ENCODE measurements at places on chromosomes 13 and 19.

- DNase-seq: no peak
Observed at GRCh38 chr19:46787331-46788261, 798 bp downstream of the SLC1A5 start.

DNA sequence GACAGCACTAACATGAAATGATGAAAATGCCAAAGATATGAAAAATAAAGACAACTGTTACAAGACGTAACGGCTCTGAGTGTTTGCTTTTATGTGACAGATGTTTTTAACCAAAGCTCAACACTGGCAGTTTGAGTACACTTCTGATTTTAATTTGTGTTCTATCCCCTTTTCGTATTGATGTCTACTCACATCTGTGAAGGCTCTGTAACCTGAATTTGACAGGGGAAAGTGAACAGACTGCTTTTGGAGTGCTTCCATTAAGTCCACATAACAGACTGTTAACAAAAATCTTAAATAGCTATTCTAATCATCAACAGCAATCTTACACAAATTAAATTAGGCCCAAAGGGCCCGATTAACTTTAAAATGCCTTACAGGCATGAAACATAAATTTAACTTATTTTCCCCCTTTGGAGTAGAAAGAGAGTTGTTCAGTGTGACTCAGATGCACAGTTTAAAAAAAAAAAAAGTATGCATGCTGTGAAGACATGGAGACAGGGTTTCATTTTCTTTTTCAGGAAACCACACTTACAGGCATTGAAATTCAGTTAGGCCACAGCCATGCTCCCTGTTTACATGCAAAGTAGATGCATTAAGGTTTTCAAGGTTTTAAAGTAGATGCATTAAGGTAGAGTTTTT is 16.3 kb upstream of the RNASEH2B start:
- DNase-seq: no peak

DNA sequence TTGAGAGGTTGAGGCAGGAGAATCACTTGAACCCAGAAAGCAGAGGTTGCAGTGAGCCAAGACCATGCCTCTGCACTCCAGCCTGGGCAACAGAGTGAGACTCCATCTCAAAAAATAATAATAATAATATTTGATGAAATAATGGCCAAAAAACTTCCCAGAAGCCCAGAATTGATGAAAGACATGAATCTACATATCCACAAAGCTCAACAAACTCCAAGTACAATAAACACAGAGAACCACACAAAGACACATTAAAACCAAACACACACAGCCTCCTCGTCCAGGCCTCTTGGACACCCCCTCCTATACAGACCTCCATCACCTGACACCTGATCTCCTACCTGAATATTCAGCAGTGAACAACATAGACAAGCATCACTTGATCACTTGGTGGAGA is 3.2 kb upstream of the SYDE1 start:
- DNase-seq: no peak

DNA sequence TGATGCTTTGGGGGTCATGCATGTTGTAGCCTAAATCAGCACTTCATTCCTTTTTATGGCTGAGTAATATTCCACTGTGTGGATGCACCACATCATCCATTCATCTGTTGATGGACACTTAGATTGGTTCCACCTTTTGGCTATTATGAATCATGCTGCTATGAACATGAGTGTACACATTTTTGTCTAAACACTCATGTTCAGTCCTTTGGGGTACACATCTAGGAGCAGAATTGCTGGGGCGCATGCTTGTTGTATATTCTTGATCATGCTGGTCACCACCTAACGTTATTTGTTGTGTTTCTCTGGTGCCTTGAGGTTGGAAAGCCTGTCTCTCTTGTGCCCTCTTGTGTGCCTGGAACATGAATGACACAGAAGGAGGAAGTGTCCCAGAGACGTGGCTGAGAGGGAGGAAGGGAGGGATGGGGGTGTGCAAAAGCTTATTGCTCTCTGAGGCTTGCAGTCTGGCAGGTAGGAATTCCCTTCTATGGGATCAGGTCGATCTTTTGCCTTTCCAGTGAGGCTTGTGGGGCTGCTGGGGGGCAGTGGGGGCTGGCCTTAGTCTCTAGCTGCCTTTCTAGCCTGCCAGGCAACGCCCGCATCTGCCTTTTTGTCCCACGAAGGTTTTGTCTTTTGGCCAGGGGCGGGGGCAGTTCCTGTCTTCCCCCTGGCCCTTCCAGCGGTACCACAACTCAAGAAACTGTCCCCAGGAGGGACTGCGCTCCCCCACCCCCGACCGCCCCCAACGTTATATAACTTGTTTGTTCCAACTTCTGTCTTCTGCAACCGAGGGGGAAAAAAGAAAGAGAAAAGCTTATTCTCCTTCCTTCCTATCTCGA is 7.6 kb downstream of the KLHL26 start:
- DNase-seq: no peak

- no peak for DNase-seq
Observed at GRCh38 chr19:39154629-39155100, 29.1 kb downstream of the PAK4 start.

- DNase-seq: no peak
Observed at GRCh38 chr13:33785384-33785783, 32.6 kb upstream of the RFC3 start.

- no peak for DNase-seq
Observed at GRCh38 chr13:73218181-73218580, 159.4 kb downstream of the KLF5 start.

DNA sequence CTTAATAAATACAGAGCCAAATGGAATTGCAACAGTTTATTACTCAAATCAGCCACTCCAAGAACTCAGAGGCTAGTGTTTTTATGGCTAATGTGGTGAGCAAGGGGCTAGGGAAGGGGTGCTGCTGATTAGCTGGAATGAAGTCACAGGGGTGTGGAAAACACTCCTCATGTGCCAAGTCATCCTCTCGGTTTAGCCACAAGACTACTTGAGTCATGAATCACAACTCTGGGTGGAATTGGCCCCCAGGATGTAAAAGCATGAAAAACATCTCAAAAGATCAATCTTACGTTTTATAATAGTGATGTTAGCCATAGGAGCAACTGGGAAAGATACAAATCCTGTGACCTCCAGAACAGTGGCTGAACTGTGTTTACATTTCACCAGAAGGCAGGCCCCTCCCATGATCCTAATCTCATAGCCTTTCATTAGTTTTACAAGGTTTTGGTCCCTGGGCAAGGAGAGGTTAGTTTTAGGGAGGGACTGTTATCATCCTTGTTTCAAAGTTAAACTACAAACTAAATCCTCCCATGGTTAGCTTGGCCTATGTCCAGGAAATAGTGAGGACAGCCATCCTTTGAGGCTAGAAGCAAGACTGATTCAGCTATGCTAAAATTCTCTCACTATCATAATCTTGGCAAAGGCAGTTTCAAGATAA is 2020.1 kb upstream of the PCDH20 start:
- DNase-seq: no peak

- DNase-seq: no peak
Observed at GRCh38 chr19:46180701-46181387, 32.8 kb downstream of the IGFL2 start.

- DNase-seq: no peak
Observed at GRCh38 chr13:75762955-75763354, 126.8 kb downstream of the LMO7 start.

GRCh38 chr13:24052547-24053518 is 107.7 kb upstream of the SPATA13 start:
- DNase-seq: no peak

DNA sequence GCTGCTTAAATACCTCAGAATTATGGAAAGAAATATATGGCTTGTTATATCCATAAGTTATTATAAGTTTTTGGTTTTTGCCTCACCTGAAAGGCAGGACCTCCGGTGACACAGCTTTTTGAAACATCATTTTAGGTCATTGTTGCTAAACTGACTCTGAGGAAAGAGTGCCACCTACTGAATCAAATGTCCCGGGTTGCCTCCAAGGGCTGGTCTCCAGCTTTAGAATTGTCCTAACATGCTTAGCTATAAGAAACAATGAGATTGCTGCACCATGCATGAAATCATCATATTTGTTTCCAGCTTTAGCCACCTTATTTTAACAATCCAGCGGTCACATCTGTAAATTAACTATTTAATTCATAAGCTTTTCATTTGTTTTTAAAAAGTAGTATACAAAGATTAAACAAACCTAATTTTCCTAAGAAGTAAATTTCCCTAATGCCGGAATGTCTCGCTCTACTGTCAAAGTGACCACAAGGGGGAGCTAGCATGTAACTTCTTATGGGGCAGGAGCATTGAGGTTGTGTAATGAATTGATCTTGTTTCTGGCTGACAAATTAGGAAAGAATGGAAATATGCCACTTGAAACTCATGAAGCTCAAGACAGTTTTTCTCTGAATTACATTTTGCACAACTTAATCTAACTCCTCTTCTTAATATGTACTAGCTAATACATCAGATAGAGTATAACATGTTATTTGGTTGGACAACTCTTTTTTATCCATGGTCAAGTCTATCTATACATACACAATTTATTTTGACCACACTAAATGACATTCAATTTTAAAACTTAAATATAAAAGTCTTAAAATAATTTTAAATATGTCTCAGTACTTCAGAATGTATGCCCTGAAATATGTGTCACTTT is 6.7 kb upstream of the PCDH17 start:
- no peak for DNase-seq

DNA sequence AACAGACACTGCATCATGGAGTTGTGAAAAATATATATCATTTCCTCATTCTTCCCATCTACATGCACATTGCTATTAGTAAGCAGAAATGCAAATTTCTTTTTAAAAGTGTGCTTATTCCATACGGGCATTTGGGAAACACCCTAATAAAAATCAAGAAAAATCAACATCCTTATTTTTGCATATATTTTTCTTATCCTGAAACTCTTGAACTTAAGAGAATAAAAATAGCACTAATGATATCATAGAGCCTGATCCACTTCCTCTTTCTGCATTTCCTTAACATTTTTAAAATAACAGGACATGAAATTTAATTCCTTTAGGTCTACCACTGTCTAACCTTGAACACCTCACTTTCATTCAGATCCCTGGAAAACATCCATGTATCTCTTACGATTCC is 123.3 kb downstream of the VWA8 start:
- DNase-seq: no peak

DNA sequence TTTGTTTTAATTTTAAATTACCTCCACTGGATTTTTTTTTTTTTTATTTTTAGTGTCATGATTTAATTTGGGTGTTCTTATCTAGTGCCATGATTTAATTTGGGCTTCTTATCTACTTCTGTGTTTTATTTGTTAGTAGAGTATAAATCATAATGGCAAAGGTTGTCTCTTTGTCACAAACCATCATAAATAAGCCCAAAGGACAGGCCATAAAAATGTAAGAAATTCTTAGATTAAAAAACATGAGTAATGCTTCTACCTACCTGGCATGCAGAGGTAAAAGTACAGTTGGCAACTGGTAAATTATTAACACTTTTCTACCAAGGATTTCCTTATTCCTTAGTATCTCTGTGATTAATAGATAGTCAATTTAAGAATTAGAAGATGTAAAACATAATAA is 55.2 kb downstream of the ERCC5 start:
- DNase-seq: no peak

DNA sequence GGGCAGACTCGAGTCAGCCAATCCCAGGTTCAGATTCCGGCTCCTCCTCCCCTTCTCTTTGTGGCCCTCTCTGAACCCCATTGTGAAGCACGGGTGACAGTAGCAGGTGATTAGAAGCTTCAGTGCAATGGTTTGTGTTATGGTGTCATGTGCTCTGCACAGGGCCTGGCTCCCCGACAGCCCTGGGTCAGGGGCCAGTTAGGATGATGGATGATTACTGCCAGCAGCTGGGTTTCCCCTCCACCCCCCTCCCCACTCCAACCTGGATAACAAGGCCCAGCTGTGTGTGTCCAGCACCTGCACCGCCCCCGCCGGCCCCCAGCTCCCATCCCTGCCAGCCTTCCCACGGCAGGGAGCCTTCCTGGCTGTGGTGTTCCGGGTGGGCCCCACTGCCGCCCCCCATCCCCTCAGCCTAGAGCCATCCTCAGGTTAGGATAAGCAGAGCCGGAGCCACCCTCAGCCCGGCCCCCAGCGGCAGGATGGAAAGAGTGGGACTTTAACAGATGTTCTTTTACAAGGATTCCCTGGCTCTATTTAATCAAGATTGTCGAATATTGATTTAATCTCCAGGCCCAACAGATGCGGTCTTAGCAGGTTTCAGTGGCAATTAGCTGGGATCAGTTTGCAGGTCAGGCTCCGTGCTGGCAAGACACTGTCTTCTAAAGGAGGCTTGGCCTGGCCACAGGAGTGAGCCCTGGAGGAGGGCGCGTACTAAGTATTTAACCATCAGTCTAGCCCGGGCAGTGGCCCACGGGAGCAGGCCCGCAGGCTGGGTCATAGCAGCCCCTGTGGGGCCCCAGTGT is 156.2 kb downstream of the SIPA1L3 start:
- DNase-seq: no peak

DNA sequence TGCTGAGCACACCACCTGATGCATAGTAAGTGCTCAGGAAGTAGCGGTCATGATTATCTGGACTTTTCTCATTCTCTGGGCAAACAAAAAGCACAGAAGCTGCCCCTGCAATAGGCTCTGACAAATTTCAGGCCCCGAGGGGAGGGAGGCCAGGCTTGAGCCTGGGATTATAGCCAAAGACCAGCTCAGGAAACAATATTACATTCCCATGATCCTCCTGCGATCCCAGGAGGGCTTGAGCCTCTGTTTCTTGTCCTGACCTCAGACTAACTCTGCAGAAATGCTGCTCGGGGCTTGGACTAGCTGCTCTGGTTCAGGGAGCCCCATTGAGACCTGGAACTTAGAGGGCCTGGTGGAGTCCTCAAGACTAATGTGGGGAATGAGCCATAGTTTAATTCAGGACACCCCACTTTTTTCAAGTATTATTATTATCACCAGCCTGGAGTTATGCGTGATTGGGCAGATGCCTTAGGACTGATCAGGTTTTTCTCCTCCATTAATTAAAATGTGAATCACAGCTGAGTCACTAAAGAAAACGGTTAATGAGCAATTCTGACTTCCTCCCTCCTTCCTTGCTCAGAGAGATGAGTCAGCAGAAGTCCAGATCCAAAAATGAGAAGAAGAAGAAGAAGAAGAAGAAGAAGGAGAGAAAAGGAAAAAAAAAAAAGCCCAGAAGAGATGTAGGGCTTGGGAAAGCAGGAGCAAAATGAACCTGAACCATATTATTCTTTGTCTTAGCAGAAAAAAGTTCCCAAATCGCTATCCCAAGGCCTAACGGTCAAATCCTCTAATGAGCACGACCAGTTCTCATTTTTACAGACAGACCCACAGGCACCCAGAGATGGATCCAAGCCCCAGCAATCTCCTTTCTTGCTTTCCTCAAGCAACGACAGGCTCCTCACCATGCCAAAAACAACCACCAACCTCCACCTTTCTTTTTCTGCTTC is 107.2 kb downstream of the CACNA1A start:
- no peak for DNase-seq

DNA sequence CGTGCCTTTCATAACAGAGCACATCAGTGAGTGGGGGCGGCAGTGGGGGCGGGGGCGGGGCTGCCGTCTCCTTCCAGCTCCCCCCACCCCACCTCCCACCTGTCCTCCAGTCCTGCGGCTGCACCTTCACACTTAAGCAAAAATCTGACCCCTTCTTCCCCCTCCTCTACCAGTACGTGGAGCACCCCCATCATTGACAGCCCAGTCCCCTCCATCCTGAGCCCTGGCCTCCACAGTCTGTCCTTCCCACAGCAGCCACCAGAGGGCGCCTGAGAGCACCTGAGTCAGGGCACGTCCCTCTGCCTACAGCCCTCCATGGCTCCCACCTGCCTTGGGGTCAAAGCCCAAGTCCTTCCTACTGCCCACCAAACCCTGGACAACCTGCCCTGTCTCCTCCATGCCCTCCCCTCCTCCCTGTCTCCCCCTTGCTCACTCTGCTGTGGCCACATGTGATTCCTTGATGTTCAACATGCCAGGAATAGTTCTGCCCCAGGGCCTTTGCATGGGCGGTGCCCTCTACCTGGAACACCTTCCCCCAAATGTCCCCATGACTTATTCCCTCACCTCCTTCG is 4.0 kb downstream of the EBI3 start:
- no peak for DNase-seq
